ENCODE measurements at places on chromosomes 16 and 17. TPM values are rescaled to one million over a fixed set of nuclear protein-coding genes. Genes with fewer than 3 reads are reported as not detected.

RHBDL3 gene
- total RNA-seq = not detected

PIMREG gene
- total RNA-seq = 37.7 TPM

NTN1 gene
- 0.18 TPM for total RNA-seq

MT1B gene
- total RNA-seq = not detected

HOXB7 gene
- 29.8 TPM for total RNA-seq

NGFR gene
- not detected for total RNA-seq

SYNGR3 gene
- total RNA-seq = 0.81 TPM

GPRC5C gene
- total RNA-seq = not detected

PRM2 gene
- not detected for total RNA-seq

NUP85 gene
- total RNA-seq = 98.3 TPM

TPSAB1 gene
- total RNA-seq = not detected

SP6 gene
- 1.3 TPM for total RNA-seq

TMIGD1 gene
- total RNA-seq = not detected

IGFALS gene
- not detected for total RNA-seq

KRT9 gene
- not detected for total RNA-seq

SLC12A3 gene
- total RNA-seq = not detected

EFCAB3 gene
- total RNA-seq = not detected

KRTAP4-4 gene
- total RNA-seq = not detected

PPP1R27 gene
- not detected for total RNA-seq

RUNDC3A gene
- not detected for total RNA-seq
